IPS DF 19.7 (cell line): ENCODE measurements at places on chromosomes 1 and 21.

- DNase-seq: no peak
Measured at GRCh38 chr1:40633523-40633922, 32.0 kb downstream of the RIMS3 start.

DNA sequence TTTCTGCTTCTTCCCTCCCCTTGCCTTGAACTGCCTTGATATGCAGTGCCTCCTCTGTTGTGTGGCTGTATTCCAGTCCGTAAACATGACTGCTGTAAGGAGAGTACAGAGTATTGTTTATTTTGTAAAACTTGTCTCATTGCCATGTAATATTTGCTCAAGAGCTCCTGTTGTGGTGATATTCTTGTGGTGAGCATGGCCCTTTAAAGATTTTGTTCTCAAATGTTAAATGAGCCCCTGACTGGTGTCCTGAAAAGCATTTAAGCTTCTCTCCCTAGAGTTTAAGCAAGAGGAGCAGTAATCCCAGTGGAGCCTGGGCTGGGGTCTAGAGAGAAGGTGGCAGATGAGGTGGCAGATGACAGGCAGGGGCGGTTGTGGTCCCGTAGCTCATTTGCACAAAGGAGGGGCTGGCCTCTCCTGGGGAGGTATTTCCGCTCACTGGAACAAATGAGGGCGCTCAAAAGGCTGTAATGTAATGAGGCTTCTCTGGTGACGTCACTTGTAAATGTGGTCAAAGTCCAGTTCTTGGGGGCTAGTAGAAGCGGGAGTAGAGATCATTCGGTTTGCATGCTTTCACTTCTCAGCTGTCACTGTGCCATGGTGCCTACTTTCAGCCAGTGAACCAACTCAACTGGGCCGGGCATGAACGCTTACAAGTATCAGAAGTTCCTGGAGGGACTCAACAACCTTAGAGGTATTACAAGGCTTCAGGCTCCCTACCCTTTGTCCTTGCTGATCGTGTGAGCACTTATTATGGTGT, 46.0 kb upstream of the MACF1 start:
- no peak for DNase-seq

GRCh38 chr1:111856411-111857185, 100.9 kb downstream of the DDX20 start:
- DNase-seq: no peak

GRCh38 chr1:204340081-204340889, 19.4 kb downstream of the PLEKHA6 start:
- DNase-seq: no peak

DNA sequence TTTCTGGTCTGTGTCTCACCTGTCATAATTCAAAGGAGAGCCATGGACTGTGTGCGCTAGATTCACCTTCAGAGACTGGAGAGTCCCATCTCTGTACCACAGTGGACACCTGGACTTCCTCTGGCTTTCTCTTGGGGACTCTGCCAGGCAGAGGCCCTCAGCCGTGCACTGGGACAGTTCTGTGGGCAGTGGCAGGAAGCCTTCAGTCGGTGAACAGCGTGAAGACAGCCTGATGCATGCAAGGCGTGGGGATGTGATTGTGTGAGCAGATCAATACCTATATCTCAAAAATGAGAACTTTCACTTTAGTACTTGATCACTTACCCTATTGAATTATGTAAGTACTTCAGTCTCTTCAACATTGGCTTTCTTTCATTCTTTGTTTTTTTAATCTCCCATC, 245.3 kb downstream of the DISC1 start:
- DNase-seq: no peak

DNA sequence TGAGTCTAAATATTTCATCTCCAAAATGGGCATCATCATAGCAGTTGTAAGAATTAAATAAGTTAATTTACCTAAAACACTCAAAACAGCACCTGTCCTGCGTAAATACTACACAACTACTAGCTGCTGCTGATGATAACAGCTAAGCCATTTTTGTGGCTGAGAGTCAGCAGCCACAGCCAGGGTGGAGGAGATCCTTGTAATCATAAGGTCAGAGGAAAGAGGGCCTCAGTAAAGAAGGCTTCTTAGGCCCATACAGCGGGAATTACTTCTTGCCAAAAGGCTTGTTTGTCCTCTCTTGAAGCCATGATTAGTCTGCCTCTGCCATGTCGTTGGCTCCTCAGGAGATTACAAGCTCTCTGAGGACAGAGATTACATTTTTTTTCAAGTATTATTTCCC, 245.0 kb downstream of the FGGY start:
- no peak for DNase-seq

GRCh38 chr1:7247158-7247557, 461.9 kb downstream of the CAMTA1 start:
- DNase-seq: no peak

DNA sequence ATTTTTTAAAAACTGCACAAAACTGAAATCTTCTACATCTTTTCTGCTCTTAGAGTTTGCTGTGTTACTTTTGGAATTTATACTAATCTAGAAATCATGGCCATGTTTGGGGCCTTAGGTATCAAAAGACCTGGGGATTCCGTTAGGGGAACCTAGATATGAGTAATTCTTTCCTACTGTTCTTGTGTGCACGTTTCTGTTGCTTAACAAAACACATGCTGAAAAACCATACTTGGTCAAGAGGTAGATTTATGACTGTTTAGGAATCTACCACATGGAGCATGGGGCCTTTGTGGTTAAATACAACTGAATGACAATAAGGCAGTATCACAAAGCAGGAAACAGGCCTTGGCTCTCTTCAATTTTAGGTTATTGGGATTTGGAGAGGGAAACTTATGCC, 291.9 kb upstream of the USP25 start:
- no peak for DNase-seq

- no peak for DNase-seq
Measured at GRCh38 chr21:28771790-28772501, 220.7 kb downstream of the LTN1 start.
